ENCODE measurements at places on chromosomes 5 and 9.

DNA sequence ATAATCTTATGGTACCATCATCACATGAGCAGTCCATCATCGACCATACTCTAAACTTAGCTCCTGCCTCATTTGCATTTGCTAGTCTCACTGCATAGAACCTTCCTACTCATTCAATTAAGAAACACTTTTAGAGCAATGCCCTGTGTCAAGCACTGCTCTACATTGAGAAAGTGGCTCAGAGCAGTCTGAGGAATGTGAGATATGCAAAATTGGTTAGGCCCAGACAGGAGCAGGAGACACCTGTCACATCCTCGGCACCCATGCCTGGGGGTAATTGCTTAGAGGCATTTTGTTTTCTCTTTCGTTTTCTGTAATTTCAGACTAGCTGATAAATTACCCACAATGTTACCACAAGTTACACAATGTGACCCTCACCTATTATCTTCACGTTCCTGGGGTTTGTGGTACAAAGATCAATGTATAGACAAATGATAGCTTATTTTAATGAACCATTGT is 4.9 kb upstream of the RARS1 start:
- no peak for DNase-seq

- DNase-seq, result no peak
These were observed 3.2 kb downstream of the ZNF131 start for GRCh38 chr5:43123887-43124286.

DNA sequence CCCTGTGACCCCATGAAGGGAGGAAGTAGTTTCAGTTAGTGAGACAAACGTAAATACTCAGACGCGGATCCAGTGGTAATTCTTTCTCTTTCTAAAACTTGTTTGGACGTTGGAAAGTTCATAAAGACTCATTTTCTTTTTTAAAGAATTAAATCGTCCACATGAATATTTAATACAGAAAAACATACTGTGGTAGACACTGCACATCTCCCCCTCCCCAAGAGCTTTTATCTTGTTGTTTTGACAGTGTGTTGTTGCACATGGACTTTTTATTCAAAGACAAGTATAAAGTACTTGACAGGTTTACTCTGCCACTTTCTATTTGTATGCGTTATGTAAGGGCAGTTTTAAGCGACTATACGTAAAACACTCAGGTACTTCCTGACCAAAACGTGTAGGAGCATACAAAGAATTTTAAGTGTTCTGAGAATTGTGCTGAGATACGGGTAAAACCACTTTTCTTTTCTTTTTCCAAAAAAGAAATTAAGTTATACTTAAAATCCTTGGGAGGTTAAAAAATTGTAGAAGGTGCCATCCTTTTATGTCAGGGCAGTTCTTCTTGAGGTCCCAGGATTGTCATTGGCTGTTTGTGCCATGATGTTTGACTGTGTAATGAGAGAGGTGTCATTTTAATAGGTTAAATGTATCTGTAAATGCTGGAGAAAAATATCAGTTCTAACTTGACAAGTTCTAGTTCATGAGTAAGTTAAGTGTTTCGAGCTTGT is 1.3 kb downstream of the NIPBL start:
- no peak for DNase-seq

- no peak for DNase-seq
These were observed 30.4 kb downstream of the RUSC2 start for GRCh38 chr9:35520364-35520710.

GRCh38 chr5:13956471-13956870 is 12.0 kb upstream of the DNAH5 start:
- no peak for DNase-seq

- no peak for DNase-seq
These were observed 277.2 kb upstream of the ADRA1B start for GRCh38 chr5:159638954-159639559.

GRCh38 chr5:10741661-10742060 is 19.4 kb downstream of the DAP start:
- no peak for DNase-seq

DNA sequence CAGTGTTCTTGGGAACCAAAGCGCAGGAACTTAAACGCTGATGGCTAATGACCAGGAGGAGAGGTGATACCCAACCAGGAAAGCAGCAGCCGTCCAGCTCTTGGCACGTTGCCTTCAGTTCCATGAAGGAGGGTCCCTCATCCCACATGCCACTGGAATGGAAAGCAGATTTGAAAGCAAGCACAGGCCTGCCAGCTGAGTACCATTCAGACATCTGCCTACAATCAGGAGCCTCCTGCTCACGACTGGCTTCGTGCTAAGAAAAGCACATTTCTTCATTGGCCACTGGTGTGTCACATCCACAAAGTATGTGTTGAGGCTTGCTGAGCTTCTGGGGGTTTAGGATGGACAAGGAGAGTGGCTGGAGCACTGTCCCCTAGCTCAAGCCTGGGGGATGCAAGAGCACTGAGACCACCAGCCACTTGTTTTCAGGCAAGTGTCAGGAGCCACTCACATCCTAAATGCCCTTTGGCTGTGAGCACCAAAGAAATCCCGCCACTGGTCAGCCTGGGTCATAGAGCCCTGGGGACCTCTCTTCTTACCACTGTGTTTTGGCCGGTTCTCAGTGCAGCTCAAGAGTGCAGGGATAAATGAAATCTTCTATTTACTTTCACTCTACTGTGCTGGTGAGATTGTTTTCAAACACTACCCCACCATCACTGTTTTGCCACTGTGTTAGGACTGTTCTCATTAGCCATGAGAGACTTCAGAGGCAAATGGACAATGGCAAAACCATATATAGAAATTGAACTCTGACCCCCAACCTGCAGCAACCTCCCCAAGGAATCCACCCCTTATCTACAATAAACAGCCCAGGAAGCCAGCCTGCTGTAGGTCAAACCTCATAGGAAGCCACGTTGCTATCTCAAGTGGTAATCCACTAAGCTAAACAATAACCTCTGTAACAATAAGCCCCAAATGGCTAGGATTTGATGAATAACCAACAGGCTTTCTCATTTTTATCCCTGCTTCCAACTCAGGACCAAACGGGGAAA is 58.3 kb downstream of the MTX3 start:
- no peak for DNase-seq

- DNase-seq, result no peak
These were observed 28.8 kb downstream of the ALG2 start for GRCh38 chr9:99192786-99193465.

DNA sequence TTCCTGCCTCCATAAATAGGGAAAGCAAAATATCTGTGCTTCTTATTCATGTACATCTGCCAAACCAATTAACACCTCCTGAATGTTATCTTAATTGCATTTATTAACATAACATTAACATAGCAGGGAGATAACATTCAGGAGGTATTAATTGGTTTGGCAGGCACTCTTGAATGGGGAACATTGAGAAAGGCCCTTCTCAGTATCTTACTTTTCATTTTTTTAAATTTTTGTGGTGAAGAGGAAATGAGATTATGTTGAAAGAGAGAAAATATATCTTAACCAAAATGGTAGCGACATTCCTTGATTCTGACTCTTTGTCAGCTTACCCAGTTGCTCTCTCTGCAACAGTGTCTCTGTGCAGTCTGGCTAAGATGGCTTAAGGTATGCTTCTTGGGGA is 100.4 kb upstream of the TLE1 start:
- DNase-seq, result no peak

DNA sequence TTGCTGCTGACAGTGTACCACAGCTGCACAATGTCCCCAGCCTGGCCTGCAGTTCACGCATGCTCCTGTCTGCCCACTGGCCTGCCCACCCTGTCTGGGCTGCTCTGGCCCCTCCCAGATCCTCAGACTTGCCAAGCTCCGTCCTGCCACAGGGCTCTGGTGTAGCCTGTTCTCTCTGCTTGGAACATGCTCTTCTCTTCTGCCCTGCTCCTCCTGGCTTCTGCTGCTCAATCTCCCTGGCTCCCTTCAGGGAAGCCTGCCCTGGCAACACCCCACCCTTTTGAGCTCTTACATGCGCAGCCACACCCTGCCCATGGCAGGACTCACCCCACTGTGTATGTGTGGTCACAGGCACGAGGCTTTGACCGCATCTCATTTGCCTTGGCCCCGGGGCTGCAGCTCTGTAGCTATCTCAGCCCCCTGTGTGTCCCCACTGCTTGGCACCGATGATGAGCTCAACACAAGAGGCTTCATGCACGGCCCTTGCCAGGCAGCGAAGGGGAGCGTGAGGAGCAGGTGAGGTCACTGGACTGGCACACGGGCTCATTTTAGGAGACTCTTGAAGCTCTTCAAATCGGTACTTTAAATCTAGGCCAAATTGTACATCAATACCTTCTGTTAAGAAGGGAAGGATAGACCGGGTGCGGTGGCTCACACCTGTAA is 20.4 kb upstream of the BRD3 start:
- no peak for DNase-seq

DNA sequence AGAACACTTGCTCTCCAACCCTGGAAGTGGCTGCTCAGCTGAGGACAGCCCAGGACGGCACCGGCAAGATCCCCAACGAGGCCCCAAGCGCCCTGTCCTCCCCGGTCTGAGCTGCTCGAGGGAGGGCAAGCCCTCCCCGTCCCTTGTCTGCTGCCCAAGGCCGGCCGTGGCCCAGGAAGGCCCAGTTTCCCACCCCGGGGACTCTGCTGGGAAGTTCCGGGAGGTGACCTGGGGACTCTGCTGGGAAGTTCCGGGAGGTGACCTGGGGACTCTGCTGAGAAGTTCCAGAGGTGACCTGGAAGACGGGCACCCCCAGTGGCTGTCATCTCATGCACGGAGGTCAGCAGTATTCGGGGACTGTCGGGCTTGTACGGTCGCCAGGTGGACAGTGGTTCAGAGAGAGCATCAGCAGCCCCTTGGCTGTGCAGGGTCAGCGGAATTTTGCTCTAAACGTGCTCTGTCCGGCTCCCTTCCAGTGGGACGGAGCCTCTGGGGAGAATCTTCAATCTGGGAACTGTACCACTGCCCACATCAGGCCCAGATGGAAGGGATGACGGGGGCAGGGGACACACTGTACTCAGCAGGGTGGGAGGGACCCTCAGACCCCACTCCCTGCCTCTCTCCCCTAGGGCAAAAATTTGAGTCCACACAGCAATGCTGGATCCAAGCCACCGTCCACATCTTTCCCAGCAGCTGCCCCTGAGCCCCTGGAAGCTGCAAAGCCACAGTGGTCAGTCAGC is 7.2 kb downstream of the NACC2 start:
- no peak for DNase-seq

DNA sequence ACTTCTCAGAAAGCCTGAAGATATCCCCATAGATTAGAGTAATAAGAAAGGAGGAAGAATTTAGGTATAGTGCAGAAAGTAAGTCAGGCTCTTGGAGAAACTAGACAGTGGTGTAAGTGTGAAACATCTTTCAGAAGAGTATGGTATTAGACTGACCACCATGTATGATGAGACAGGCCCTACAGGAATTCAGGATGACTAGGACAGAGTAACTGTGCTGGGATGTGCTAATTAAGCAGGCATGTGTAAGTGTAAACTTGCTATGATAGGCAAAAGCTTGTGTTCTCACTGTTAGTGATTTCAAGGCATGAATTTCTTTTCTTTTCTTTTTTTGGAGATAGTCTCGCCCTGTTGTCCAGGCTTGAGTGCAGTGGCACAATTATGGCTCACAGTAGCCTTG is 70.8 kb downstream of the RAB24 start:
- no peak for DNase-seq

GRCh38 chr5:175718401-175719108 is 60.7 kb downstream of the HRH2 start:
- DNase-seq, result no peak

GRCh38 chr5:123421773-123422172 is 1.4 kb downstream of the CEP120 start:
- DNase-seq, result no peak

GRCh38 chr5:172482156-172483020 is 28.1 kb upstream of the SH3PXD2B start:
- DNase-seq, result no peak

- no peak for DNase-seq
These were observed 2.0 kb downstream of the ATP6V0E1 start for GRCh38 chr5:172985596-172985995.

Data from cortex of kidney (tissue), 1 donor.